B cell (primary cell): ENCODE measurements at places on chromosomes 6 and 20.
A peak's percentile ranks its signal among the peaks of the same experiment; 100 is the strongest.

GRCh38 chr20:62374331-62375152 lies 7.4 kb upstream of the LAMA5 start:
- DNase-seq: no peak

DNA sequence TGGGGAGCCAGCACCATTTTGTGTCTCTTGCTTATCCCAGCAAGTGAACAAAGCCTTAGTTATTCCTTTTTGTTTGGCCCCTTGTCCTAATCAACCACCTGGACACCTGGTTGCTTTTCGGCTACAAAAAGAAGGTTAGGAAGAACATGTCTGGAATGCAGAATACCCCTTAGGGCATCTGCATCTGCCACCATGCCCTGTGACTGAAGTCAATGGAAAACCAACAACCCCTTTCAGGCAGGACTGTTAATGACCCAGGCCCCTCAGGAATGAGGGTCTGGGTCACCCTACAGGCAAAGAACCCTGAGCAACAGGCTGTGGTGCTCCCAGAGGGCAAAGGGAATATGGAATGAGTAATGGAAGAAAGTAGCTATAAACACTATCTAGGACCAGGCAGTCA lies 78.5 kb downstream of the PDE10A start:
- DNase-seq: no peak

DNA sequence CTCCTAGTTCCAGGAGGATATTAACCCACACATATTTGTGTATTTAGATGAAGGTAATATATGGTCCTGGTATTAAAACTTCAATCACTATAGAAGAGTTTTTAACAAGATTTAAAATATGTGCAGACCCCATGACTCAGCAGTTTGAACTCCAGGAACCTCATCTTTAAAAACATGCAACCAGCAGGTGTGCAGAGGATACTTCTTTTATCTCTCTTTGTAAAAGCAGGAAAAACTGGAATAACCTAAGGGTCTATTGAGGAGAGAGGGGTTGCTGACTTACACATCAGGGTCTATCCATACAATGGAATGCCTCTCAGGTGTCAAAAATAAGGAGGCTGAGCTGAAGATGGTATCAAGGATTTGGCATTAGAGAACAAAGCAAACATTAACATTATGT lies 36.9 kb upstream of the TFAP2C start:
- DNase-seq: no peak

GRCh38 chr6:38480036-38480435 lies 159.7 kb downstream of the BTBD9 start:
- no peak for DNase-seq

GRCh38 chr6:112352607-112353006 lies 5.5 kb downstream of the RFPL4B start:
- no peak for DNase-seq

DNA sequence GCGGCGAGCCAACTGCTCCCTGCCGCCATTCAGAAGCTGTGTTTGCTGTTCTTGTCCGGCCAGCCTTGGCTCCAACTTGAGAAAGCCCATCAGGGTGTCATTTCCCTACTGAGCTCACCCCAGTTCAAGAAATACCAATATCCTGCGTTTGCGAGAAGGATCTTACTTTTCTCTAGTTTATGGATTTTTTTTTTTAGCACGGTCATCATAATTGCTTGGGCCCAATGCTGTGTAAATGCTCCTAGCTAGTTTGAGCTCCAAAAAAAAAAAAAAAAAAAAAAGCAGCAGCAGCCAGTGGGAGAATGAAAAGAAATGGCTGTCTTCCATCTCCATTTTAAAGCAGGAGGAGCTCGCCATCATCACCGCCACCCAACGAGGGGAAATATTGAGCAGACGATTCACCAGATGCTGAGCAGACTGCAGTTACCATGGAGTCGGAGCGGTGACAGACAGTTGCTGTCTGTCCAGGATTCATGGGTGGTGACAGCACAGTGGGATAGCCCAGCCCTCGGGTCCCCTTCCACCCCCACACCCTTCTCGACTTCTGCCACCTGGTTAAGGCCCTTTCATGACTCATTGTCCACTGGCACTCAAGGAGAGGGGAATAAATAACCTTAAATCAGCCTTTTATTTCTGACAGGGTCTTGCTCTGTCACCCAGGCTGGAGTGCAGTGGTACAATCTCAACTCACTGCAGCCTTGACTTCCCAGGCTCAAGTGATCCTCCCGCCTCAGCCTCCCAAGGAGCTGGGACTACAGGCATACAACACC lies 132.4 kb upstream of the SNX9 start:
- no peak for DNase-seq

DNA sequence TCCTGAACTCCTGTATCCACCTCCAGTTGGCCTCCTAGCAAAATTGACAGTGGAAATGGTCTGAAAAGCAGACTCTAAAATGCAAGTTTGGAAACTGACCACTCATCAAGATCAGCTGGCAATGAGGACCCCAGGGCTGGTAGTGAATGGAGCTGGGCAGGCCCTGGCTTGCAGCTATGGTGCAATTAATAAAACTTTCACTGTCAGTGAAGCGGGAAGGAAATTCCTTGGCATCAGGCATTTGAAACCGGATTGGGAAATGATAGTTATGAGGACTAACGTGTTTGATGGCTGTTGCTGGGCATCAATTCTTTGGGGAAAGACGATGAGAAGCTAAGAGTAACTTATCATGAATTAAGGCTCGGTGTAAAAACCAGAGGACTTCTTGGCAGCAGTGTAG lies 19.1 kb downstream of the SIRPB1 start:
- no peak for DNase-seq

- peak; percentile 75 for DNase-seq
Observed at GRCh38 chr6:144064402-144065212, 30.8 kb downstream of the SF3B5 start.

DNA sequence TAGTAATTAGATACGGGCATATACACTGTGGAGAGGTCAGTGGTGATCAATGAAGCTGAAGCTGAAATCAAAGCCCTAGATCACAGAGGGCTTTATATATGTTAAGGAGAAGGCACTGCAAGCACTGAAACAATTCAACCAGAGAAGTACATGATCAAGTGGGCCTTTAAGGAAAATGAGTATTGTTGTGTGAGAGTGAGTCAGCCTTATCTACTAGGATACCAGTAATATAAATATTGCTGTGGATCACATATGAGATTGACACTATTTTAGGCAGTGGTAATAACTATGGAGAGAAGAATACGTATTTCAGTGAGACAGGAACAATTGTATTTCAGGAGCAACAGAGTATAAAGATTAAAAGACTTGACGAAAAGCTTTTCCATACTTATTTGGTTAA lies 1172.2 kb upstream of the GJE1 start:
- DNase-seq: no peak

DNA sequence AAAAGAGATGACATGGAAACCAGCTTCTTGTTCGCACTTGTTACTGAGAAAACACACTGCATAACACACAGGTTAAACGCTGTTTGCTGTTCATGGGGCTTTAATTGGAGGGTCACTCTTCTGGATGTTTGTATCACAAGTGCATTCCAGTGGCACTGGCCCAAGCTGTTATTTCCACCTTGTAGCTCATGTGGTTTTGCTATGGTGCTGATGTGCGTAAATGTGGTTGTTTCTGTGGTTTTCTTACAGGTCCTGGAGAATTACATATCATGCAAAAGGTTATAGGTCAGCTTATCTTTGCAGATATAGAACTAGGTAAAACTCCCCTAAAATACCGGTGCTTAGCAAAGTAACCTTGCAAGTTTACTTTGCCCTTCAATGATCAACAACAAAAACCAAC lies 89.3 kb upstream of the AHI1 start:
- DNase-seq: no peak

GRCh38 chr20:16262594-16262993 lies 310.7 kb downstream of the KIF16B start:
- DNase-seq: no peak

- no peak for DNase-seq
Observed at GRCh38 chr6:8738951-8739350, 303.6 kb upstream of the SLC35B3 start.

- peak; percentile 23 for DNase-seq
Observed at GRCh38 chr20:21571841-21572690, 58.2 kb upstream of the NKX2-2 start.
